ENCODE measurements at places on chromosomes 12 and 14.

- DNase-seq: no peak
These were observed 13.1 kb downstream of the KRT85 start for GRCh38 chr12:52354200-52354599.

GRCh38 chr14:86510491-86510890 lies 980.5 kb downstream of the FLRT2 start:
- no peak for DNase-seq

- DNase-seq: no peak
These were observed 65.6 kb downstream of the NCOR2 start for GRCh38 chr12:124501827-124502226.

DNA sequence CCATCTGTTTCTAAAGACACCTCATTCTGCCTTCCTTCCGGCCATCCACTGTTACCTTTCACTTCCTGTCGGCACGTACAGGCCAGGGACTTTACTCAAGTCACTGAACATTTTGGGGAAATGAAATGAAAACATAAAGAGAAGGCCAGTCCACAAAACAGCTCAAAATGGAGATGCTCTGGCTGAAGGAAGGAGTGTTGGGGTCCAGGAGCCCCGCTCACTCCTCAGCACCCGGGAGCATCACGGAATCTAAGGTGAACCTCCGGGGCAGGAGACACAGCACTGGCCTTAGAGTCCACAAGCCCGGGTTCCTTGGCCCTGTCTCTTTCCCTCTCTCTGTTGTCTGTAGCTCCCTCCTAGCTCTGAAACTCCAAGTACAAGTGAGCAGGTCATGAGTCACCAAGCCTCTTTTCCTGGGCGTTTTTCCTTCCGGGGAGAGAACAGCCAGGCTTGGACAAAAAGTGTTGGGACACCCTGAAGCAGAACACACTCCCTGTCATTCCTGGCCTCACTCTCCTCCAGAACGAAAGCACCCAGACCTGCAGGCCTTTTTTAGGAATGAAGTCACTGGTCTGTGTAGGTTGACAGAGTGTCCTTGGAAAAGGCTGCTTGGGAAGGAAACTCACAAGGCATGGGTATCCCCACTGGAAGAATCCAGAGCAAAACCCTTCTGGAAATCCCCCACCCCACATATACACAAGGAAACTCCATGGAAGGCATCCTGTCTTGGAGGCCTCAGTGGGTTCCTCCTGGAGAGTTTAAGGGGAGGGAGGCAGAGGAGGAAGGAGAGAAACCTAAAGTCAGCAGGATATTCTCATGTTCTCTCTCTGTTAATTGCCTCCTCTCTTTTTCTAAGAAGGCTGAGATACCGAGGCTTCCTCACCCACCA lies 245.3 kb downstream of the ZFP36L1 start:
- no peak for DNase-seq

DNA sequence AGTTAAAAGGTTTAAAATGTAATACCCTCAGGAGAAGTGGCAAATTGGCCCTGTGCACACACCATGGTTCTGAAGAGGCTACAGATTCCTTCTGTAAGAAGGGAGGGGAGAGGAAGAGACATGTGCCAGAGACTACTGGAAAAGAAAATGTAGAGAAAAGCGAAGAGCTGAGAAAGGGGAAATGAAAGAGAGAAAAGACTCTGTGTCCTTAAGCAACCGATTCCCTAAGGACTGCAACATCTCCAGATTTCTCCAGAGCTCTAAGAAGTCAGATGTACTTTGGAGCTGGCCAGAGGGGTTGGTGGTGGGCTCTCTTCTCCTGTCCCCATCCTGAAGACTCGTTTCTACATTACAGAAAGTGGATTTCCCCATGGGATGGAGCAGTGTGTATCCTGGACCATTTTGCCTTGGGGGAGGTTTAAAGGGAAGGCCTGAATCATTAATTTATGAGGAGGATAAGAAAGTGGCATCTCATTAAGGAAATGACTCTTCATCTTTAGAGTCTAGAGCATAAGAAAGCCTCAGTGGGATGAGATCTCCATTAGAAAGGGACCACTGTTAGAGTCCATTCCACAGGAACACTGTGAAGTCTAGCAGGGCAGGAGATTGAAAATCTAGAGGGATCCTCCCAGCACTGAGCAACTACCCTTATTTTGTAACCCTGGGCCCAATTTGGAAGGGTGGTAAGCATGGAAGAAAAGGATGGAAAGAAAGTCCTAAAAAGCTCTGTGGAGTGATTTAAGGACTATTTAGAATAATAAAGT lies 45.5 kb upstream of the FUT8 start:
- no peak for DNase-seq

DNA sequence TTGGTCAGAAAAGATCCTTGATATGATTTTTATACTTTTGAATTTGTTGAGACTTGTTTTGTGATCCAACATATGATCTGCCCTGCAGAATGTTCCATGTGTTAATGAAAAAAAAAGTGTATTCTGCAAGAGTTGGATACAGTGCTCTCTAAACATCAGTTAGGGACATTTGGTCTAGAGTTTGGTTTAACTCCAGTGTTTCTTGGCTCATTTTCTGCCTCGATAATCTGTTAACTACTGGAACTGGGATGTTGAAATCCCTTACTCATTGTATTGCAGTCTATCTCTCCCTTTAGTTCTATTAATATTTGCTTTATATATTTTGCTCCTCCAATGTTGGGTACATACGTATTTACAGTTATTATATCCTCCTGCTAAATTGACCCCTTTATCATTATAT lies 18.3 kb upstream of the TXNRD1 start:
- no peak for DNase-seq

- no peak for DNase-seq
These were observed 321.1 kb downstream of the NOVA1 start for GRCh38 chr14:26276757-26277156.

- DNase-seq: no peak
These were observed 105.7 kb downstream of the GCH1 start for GRCh38 chr14:54796961-54797360.

DNA sequence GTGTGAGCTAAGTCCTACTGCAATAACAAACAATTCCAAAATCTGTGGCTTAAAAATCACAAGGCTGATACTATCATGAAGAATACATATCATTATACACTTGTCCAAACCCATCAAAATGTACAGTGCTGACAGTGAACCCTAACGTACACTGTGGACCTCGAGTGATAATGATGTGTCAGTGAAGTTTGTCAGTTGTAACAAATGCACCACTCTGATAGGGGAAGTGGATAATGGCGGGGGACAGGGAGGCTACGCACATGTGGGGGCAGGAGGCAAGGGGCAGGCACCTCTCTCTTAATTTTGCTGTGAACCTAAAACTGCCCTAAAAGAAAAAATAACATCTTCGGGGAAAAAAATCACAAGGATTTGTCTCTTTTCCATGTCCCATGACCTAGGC lies 100.0 kb downstream of the VRK1 start:
- no peak for DNase-seq

- DNase-seq: no peak
These were observed 12.7 kb upstream of the TSPAN8 start for GRCh38 chr12:71170456-71170855.

DNA sequence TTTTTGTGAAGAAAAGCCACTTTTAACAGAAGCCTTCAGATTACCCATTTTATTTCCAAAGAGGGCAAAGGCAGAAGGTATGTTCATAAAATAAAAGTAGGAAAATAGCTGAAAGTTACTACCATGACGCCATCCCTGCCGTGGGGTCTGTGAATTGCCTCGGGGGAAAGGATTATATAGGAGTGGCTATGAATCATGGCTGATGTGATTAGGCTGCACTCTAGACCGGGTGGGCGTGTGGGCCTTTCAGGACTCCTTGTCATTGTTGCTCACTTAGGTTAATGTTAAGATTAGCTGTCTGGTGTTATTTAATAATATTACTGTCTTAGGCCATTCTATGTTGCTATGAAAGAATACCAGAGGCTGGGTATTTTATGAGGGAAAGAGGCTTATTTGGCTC lies 195.5 kb downstream of the EGLN3 start:
- no peak for DNase-seq

GRCh38 chr12:58602179-58602578 lies 318.1 kb downstream of the LRIG3 start:
- no peak for DNase-seq

GRCh38 chr12:68842784-68843567 lies 35.0 kb downstream of the MDM2 start:
- no peak for DNase-seq

Measured in amygdala (tissue), 56 donors.